Substantia nigra (tissue), 51 donors: ENCODE measurements at places on chromosomes 1 and 21.

GRCh38 chr1:53693773-53694717, 44.9 kb downstream of the GLIS1 start:
- DNase-seq, result no peak

GRCh38 chr1:179340918-179341317, 24.9 kb upstream of the AXDND1 start:
- DNase-seq, result no peak

DNA sequence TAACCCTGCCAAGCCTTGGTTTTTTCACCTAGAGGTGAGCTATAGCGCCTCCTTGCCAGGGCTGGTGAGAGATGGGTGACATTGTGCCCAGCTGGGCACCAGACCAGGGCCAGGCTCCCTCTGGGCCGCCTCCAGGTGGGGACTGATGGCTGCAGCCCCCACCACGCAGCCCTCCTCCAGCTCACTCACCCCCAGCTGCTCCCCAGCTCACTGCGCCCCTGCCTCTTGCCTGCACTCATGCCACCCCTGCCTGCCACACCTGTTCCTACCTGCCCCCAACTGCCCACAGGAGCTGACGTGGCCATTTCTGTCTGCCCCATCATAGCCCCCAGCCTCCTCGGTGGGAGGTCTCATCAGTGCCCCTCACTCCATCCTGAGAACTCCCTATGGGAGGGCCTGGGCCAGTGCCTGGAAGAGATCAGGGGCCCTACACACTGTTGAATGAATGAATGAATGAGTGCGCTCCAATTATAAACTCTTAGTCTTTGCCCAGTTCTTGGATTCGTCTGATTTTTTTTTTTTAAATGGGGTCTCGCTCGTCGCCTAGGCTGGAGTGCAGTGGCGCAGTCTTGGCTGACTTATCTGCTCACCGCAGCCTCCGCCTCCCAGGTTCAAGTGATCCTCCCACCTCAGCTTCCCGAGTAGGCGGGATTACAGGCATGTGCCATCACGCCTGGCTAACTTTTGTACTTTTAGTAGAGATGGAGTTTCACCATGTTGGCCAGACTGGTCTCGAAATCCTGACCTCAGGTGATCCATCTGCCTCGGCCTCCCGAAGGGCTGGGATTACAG, 26.4 kb upstream of the VPS13D start:
- no peak for DNase-seq

- DNase-seq, result no peak
These were observed 13.6 kb upstream of the MAB21L3 start for GRCh38 chr1:116097626-116098025.

GRCh38 chr1:114756009-114756892, 1.5 kb downstream of the CSDE1 start:
- DNase-seq, result no peak

GRCh38 chr1:21574466-21575151, 65.4 kb downstream of the ALPL start:
- no peak for DNase-seq

- no peak for DNase-seq
These were observed 52.2 kb upstream of the ARTN start for GRCh38 chr1:43881415-43881814.

DNA sequence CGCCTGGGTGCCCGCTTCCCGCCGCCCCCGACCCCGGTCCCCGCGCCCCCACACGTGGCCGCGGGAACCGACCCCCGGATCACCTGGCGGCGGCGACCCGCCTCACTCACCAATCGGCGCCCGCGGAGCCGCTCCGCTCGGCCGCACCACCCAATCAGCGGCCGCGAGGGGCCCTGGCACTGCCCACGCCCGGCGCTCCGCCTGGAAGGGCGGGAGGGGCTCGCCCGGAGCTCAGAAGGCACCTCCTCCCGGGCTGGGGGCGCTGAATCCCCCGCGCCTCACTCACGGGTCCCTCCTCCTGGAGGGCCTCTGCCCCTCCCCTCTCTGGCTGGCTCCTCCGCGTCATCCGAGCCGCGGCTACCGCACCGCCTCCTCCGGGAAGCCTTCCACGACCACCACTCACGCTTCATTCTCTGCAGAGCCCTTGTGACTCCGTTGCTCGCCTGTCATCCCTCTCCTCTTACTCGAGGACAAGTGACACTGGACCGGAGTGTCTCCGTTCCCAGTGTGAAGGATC, 374 bp downstream of the SH2D5 start:
- DNase-seq, result peak; percentile 9

DNA sequence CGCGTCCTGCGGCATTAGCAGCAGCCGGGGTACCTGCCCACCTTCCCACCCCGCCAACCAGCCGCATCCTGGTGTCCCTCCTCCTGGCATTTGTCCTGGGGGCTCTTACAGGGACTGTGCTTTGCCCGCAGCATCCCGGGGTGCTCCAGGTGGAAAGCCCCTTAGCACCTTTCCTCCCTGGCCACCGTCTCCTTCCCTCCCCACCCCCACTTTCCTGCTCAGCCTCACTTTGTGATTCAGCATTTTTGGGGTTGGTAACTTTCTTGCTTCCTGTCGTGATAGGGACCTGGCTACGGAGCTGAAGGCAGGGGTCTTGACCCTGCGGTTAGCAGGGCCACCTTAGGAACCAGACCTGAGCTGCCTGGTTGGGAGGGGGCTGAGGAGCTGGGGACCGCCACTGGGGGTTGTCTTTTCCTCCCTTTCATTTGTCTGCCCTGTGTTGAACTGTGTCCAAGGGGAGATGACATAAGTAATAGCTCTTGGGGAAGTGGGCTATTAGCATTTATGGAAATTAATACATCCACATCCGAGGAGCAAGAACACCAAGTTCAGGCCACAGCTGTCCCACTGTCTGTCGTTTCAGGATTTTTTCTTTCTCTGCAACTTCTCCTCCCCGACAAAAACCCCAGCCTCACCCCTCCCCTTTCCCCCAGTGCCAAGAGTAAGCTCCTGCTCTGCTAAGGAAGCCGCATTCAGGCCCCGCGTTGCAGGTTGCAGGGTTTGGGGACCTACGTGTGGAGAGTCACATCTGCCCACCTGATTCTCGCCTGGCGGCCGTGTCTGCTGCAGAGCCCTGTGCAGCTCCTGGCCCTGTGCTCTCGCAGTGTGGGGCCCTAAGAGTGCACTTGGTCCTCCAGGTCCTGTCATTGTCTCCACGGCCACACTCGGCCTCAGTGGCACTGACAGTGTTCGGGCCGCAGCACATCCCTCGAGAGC, 1.6 kb upstream of the NPHP4 start:
- DNase-seq, result no peak

- no peak for DNase-seq
These were observed 56.2 kb downstream of the COL24A1 start for GRCh38 chr1:86100401-86100800.

DNA sequence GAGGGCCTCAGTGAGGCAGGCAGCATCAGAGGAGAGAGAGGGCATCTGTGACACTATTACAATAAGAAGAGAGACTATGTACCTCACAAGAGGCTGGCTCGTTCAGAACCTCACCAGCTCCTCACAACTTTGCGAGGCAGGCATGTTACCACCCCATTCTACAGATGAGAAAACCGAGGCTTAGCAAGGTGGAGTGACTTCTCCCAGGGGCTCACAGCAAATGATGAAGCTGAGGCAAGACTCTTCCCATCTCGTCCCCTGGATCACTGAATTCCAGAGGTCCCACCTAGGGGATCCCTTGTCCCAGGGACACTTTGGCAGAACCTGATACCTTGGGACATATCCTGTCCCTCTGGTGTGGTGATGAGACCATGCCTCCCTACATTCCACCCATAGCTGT, 64.4 kb downstream of the DISP3 start:
- DNase-seq, result no peak

DNA sequence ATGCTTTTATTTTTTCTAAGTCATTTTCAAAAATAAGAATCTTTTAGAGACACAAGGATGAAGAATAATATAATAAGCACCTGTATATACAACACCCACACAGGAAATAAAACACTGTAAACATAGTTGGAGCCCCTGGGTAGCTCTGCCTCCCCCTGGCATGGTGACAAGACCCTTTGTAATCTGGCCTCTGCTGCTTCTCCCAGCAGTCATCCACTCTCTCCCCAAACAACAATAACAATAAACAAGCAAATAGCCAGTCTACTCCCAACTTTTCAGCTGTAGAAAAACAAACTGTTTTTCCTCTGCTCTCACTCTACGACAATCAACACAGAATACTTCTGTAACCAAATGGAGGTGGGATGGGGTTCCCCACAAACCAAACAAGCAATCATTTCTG, 110.1 kb downstream of the CSMD2 start:
- DNase-seq, result no peak

DNA sequence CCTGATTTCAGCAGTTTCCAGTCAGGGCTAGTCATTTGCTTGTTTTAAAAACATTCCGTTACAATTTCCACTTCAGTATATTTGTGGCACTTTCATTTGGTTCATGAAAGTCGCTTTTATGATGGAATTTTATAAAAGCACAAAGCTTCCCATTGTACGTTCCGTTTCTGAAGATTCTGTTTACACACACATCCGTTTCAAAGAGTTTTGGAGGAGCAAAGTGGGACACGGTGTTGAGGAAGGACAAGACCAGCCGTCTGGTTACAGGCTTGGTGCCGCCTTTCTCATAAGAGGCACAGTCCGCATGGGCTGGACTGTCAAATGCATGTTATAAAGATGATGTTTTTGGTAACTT, 60.3 kb downstream of the FAAP20 start:
- DNase-seq, result no peak

DNA sequence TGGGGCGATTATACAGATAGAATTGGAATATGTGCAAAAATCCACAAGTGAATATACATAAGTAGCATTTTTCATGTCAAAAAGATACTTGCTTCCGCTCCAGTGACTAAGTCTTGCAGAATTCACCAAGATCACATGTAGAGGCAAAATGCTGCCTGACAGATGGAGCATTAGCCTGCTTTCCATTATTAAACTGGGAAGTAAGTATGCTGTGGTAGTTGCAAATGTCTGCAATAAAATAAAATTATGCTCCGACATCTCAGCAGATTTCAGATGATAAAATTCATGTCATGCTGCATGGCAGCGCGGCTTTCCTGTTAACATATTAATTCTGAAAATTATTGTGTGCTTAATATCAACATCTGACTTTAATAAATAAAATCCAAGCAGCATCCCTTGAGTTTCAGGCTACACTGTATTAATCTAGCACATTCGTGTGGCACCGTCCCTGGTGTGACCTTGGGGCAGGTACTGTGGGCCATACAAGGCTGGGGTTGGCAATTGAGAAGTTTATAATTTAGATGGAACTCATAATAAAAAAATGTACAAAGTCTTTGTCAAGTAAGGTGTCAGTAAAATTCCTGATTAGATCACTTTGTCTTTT, 366.4 kb upstream of the ZP4 start:
- no peak for DNase-seq

GRCh38 chr1:43267291-43267805, 2.4 kb upstream of the TMEM125 start:
- DNase-seq, result no peak

GRCh38 chr1:217895841-217896240, 264.7 kb downstream of the SPATA17 start:
- no peak for DNase-seq
